NCI-H2107 (cell line): ENCODE measurements at places on chromosomes 5 and 9.

DNA sequence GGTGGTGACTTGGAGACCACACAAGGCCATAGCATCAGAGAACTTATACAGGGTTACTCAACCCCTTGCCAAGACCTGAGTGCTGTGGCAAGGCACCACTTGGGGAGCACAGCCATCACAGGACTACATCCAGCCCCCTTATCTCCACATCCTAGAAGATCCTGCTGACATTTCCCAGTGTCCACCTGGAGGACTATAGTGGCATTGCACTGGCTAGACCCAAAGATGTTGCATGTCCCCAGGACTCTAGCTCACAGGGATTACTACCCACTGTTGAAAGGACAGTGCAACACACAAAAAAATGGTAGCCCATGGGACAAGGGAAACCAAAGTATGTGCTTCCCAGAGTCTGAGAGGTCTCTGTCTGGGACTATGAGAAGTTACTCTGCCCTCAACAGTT, 411.1 kb upstream of the NUDT12 start:
- DNase-seq, result no peak

- no peak for DNase-seq
Observed at GRCh38 chr9:107261106-107261505, 22.0 kb upstream of the RAD23B start.

DNA sequence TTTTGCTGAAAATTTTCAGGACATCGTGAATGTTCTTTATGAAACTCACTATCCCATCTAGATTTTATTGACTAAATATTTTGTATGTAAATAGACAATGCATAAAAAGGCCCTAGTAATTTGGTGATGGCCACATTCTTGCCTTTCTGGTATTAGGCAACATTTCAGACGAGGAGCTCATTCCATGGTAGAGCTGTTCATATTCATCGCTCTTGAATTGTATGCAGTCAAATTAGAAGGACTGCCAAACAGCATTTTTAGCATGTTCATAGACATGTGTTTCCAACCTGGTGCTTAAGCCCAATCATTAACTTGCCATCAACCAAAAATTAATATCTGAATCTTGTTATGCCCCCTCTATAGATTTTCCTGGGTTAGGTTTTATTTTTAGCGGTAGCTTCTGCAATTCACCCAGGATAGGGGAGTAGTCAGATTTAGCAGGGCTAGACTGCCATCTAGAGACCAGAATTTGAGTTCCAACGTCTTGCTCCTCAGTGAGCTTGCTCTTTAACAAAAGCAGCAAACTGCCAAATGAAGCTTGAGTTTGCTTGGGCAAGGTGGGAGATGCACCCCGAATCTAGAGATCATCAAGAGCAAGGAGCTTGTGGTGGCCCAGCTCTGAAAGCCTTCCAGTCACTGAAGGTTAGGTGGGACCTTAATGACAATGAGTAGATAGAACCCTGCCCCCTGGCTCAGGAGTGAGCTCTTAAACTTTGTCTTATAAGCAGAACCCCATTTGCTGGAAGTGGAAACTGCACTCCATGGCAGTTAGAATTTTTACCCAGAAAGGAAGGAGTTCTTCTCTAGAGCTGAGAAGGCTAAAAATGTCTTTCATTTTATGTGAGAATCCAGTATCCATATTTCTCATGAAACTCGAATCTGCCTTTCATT, 456.2 kb downstream of the RASEF start:
- no peak for DNase-seq

GRCh38 chr9:34332076-34332964, 3.0 kb downstream of the NUDT2 start:
- DNase-seq, result peak; percentile 19

GRCh38 chr9:136625101-136626065, 37.3 kb upstream of the EGFL7 start:
- DNase-seq, result no peak

DNA sequence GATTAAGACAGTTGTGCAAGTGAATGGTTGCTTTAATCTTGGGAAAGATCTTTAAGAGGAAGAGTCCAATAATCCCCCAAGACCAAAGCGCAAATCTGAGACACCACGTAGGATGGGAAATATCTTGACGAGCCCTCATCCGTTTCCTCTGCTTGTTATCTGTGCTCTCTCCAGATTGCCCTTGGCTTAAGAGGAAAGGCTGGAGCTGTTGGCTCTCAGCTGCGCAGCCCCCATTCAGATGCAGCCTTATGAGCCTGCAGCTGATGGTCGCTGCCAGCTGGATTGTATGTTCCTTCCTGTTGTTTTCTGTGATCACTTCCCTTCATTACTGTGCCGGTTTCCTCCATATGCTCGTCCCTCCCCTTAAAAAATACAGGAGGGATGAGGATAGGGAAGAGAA, 47.7 kb downstream of the PWWP2A start:
- no peak for DNase-seq

DNA sequence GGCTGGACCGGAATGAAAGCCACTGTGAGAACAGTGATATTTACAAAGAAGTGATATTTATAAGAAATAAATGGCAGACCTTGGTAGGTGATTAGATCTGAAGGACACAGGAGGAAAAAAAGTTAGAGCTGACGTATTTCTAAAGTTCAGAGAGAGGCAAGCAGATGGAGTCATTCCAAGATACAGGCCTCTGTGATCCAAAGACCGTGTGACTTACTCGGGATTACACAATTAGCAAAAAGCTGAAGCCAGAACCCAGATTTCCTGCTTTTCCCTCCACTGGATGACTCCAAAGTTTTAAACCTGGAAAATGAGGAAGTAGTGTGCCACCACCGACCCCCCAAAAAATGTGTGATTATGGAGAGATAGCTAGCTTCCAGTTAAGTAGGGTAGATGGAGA, 3.1 kb upstream of the DOCK8 start:
- no peak for DNase-seq

DNA sequence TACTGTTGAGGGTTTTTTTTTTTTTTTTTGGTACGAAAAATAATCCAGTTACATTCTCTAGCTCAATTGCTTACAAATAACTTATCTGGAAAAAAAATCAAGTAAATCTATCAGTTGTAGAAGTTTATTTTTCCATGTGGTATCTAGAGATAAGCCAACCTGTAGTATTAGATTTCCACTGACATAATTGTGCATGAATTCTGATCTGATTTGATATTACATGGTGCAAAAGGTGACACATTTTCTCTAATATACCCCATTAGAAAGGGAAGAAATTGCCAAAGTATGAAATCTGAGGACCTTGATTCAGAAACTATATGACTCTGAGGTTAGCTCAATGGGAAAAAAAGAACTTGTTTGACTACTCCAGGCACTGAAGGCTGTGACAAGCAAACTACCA, 141.5 kb downstream of the SLF1 start:
- DNase-seq, result no peak
